GOT3 (cell line): ENCODE measurements at places on chromosomes 16 and 17.

DNA sequence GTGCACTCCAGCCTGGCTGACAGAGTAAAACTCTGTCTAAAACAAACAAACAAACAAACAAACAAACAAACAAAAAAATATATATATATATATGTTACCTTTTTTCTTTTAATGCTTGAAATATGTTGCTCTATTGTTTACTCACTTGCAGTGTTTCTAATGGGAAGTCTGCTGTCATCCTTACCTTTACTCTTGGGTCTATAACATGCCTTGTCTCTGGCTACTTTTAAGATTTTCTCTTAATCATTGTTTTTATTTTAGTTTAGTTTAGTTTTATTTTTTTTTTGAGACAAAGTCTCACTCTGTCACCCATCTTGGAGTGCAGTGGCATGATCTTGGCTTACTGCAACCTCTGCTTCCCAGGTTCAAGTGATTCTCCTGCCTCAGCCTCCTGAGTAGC lies 16.1 kb upstream of the TNRC6A start:
- DNase-seq: no peak

DNA sequence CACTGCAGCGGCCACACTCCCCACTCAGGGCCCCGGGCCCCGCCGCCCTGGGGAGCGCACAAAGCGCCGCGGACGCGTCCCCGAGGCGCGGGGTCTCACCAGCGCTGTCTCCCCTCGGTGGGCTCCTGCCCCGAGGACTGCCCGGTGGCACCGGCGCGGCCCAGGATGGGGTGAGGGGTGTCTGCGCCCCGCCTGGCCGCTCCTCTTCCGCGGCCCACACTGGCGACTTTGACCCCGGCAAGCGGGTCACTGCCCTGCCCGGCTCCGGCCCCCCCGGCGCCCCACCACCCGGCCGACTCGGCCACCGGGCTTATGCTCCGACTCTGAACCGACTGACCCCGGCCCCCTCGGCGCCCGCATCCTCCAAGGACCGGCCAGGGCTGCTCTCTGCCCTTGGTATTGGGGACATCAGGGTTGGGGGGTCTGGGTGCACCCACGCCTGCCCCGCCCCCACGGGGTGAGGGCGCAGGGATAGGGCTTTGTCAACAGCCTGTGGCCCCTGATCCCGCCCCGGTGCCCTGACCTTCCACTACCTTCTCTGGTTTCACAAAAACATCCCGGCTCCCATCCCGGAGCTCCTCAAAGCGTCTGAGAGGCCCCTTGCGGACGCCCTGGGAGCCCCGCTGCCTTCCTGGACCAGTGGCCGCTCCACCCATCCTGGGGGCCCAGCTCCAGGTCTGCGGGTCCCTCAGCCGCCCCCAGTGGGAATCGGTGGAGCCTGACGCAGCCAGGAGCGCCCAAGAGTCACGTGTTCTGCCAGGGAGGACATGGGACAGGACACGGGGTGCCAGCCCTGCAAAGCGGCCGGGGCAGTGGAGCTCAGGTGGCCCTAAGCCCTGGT lies 829 bp downstream of the GCGR start:
- no peak for DNase-seq

GRCh38 chr17:81309859-81310839 lies 15.0 kb upstream of the SLC38A10 start:
- no peak for DNase-seq

GRCh38 chr17:50087246-50087911 lies 7.8 kb upstream of the PDK2 start:
- DNase-seq: no peak

- no peak for DNase-seq
These were observed 204.8 kb downstream of the HAPSTR1 start for GRCh38 chr16:9296271-9296590.

DNA sequence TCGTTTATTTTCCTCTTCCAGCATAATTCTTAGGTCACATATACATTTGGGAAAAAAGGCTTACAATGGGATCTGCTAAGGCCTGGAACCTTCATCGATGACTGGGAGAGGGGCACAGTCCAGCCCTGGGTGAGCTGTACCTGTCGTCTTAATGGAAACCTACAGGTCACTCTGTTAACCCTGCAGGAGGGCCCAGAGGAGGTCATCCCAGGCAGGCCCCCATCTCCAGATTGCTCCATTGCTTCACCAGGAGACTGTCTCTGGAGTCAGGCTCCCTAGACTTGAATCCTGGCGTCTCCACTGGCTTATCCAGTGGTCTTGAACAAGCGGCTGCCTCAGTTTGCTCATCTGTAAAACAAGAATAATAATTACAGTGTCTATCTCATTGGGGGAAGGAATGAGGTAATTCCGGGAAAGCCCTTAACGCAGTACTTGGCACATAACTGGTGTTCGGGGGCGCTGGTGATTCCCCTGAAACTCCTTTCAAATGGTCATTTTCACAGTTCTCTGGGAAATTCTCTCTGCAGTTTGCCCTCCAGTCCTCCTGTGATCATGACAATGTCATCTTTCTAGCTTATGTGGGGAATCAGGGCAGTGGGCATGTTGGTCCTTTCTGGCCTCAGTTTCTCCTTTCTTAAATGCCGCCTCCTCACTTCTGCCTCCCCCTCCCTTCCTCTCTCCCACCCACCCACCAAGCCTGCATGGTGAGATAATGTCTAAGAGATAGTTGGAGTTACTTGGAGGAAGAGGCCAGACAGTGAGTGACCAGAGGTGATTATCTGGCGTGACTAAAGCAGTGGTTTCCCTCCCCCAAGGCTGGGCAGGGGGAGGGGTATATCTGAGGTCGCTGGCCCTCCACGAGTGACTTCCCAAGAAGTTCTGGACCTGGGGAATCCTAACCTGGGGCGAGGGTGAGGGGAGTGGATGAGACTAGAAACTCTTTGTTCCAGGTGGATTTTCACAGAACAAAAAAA lies 31.3 kb upstream of the TAC4 start:
- no peak for DNase-seq

DNA sequence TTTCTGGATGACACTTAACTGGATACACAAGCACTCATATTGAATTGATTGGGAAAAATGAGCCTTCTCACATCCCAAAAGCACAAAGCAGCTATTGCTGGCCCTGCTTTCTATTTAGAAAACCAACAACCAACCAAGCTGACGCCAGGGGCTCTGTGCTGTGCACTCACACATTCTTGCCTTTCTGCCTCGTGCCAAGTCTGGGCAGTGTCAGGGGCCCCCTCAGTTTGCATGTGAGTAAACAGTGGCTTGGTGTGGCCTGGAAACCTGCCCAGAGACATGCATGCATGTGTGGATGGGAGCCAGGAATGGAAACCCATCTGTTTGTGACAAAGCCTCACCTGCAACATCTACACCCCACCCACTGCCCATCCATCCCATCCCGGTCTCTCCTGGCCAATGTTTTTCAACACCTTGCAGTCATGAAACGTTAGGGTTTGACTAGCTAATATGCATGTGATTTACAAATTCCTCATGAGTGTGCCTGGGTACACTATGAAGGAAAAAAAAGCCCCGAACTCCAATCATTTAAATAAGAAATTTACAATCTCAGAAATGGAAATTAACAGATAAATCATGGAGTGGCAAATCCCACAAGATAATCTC lies 20.4 kb downstream of the MIEF2 start:
- DNase-seq: no peak

- no peak for DNase-seq
These were observed 41.3 kb downstream of the MRM3 start for GRCh38 chr17:823501-823902.

DNA sequence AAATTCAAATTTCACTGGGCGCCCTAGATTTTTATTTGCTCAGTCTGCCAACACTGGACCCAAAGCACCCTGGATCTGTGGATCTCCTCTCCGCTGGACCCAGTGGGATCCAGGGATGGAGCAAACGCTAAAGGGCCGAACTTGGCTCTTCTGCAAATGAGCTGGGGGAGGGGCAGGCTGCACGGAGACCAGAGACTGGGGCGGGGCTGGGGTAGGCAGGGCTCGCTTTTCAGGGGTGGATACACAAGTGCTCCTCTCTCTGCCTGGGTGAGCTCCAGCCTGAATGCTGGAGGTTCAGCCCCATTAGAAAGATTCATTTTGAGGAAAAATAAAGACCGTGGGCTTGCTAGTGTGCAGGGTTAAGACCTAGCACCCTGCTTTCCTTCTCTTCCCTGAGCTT lies 8.9 kb downstream of the CBX4 start:
- DNase-seq: no peak

- no peak for DNase-seq
These were observed 6.3 kb downstream of the LMF1 start for GRCh38 chr16:964356-965035.

GRCh38 chr16:57566436-57566835 lies 24.0 kb downstream of the ADGRG5 start:
- no peak for DNase-seq

GRCh38 chr17:4934173-4934979 lies 2.3 kb downstream of the GP1BA start:
- no peak for DNase-seq

GRCh38 chr17:32015245-32016013 lies 8.2 kb downstream of the LRRC37B start:
- no peak for DNase-seq

GRCh38 chr16:4692460-4693295 lies 684 bp upstream of the NUDT16L1 start:
- DNase-seq: no peak

DNA sequence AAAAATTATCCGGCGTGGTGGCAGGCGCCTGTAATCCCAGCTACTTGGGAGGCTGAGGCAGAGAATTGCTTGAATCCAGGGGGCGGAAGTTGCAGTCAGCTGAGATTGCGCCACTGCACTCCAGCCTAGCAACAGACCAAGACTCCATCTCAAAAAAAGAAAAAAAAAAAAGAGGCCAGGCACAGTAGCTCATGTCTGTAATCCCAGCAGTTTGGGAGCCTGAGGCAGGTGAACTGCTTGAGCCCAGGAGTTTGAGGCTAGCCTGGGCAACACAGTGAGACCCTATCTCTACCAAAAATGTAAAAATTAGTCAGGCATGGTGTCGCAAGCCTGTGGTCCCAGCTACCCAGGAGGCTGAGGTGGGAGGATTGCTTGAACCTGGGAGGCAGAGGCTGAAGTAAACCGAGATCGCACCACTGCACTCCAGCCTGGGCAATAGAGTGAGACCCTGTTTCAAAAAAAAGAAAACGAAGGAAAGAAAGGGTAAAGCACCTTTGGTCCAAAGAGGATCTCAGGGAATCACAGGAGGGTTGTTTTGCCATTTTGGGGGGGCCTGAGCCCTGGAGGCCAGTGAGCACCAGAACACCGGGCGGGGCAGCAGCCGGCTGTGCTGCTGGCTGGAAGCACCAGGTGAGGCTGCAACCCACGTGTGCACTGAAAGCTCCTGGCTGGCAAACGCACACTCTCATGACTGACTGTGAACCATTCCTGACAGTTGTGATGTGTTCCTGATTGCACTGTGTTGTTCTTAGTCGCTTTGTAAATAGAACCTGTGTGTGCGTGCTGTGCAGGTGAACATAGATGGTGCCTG lies 18.4 kb downstream of the HS3ST6 start:
- DNase-seq: no peak

GRCh38 chr17:80845069-80845862 lies 146.4 kb upstream of the CHMP6 start:
- DNase-seq: no peak

GRCh38 chr17:28906276-28906675 lies 3.4 kb upstream of the DHRS13 start:
- DNase-seq: no peak
